ENCODE measurements at places on chromosomes 7 and 10.

DNA sequence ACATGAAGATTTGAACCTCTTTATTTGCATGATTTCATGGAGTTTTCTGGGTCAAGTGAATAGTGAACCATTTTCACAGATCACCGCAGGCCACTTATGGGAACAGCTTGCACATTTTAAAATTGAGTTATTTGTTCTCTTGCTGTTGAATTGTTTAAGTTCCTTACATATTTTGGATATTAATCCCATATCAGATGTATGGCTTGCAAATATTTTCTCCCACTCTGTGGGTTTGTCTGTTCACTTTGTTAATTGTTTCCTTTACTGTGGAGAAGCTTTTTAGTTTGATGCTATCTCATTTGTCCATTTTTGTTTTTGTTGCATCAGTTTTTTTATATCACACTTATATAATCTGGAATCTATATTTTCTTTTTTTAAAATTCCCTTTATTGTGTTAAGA is 14.1 kb upstream of the ZC3HAV1L start:
- DNase-seq = no peak

GRCh38 chr10:3808689-3809199 is 23.7 kb upstream of the KLF6 start:
- DNase-seq = no peak

- DNase-seq = no peak
These were observed 38.8 kb downstream of the ZNF783 start for GRCh38 chr7:149300620-149301285.

DNA sequence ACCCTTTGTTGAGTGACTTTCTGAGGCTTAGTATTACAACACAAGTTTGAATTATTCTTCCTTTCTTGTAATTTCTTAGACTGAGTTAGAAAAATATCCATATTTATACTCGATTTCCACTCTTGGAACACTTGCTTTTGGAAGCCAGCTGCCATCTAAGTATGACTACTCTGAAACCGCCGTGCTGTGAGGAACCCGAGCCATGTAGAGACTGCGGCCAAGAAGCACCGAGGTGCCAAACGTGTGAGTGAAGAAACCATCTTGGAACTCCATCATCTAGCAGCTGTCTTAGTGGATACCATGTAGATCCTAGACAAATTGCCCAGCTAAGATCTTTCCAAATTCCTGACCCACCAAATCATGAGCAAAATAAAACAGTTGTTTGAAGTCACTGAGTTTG is 49.7 kb upstream of the PRKAR2B start:
- no peak for DNase-seq

- no peak for DNase-seq
These were observed 123.1 kb downstream of the DKK1 start for GRCh38 chr10:52437205-52437646.

- no peak for DNase-seq
These were observed 133.1 kb upstream of the LYZL2 start for GRCh38 chr10:30762620-30763019.

Data from activated CD4-positive, alpha-beta T cell treated with anti-CD3 and anti-CD28 coated beads, Interleukin-2, amount 50 U/mL, for 4 hours (primary cell).